Lower lobe of right lung (tissue), 2 donors: ENCODE measurements at places on chromosomes 16 and 17. TPM values are rescaled to one million over a fixed set of nuclear protein-coding genes. Genes with fewer than 3 reads are reported as not detected.

DVL2 gene
- 46.4 TPM for total RNA-seq

RNF222 gene
- total RNA-seq, result not detected

RGS11 gene
- 8.2 TPM for total RNA-seq

DNA sequence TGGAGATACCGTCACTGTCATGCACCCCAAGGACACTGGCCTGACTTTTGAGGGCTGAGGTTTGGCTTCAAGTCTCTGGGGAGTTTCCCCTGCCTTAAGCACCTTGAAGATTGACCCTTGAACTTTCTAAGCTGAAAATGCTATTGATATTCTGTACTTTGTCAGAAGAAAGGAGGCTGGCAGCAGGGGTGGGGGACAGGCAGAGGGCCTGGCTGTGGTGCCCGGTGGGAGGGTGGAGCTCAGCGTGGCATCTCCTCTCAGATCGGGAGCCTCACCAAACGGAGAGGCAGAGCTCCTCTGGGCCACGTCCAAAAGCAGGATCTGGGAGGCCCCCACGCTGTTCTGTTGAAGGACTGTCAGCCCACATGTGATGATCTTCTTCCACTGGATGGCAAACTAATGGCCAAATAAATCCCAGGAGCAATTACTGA, 305.2 kb upstream of the IRX3 start:
- DNase-seq, result no peak
- no peak overlapping the region for H3K27ac ChIP-seq
- H3K4me1 ChIP-seq, result no peaks in the 10 kb centered on the region

DNA sequence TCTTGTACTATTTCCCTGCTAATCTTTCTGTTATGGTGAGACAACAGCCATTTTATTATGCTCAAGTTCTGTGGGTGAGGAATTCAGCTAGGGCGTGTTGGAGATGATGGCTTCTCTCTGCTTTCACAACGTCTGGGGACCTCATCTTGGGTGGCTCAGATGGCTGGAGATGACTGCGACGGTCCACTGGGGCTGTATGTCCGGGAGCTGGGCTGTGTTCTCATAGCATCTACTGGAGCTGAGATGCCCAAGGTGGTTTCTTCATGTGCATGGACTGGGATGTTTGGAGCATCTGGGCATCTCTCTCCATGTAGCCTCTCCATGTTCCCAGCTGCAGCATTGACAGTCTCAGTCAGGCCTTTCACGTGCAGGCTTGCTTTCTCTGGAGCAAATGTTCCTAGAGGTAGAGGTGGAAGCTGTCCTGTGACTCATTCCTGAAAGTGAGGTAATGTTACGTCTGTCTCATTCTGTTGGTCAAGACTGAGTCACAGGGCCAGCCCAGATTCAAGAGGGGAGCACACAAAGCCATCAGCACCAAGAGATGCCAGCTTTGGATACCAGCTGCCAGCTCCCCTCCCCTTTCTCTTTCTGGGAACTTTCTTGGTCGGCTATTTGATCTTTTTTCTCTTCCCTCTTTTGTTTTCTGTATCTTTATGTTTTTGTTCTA, 96.2 kb downstream of the RAP1GAP2 start:
- H3K36me3 ChIP-seq, result no peaks in the 10 kb centered on the region
- H3K27me3 ChIP-seq, result no peaks in the 10 kb centered on the region
- H3K27ac ChIP-seq, result no peak overlapping the region
- H3K4me3 ChIP-seq, result no peak overlapping the region

GRCh38 chr17:44375196-44376017, 11.8 kb upstream of the FAM171A2 start:
- no peaks in the 10 kb centered on the region for H3K27me3 ChIP-seq
- H3K4me3 ChIP-seq, result no peak overlapping the region
- no peak overlapping the region for H3K27ac ChIP-seq

DNA sequence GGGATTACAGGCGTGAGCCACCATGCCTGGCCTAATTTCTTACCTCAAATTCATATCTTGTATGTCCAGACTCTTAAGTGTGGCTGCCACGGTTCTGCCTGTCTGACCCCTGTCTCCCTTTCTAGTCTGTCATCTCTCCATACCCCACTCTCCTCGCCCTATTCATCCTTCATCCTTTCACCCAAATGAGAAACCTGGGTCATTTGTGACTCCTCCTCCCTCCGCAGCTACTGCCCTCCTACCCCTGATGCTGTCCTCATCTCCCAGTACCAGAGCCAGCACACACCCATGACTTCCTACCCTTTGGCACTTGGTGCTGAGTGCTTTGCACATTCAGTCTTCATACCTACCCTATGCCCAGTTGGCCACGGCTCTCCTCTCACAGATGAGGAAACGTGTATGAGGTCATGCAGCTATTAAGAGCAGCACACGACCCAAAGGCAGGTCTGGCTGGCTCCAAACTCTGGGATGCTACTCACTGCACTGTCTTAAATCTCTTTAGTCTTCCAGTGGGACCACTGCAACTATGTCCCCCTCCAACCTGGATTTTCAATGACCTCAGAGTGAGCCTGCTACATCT, 1.6 kb downstream of the SPATA32 start:
- peaks cover 20% of the 10 kb centered on the region for H3K4me1 ChIP-seq
- no peak overlapping the region for H3K4me3 ChIP-seq
- DNase-seq, result no peak
- peaks cover 21% of the 10 kb centered on the region for H3K36me3 ChIP-seq
